A549 treated with ZK216348 at 1 μM for 4 hours (cell line): ENCODE measurements at places on chromosomes 4 and X. TPM values are rescaled to one million over a fixed set of nuclear protein-coding genes. Genes with fewer than 3 reads are reported as not detected.

P2RY8 gene
- 0.04 TPM in 1 of 5 replicates, not detected in the others for total RNA-seq

BRCC3 gene
- 22.7 to 31.6 TPM (median 25.2 TPM) in 5 replicates for total RNA-seq

SPANXN5 gene
- total RNA-seq, result not detected in 5 replicates

TMSB15C gene
- total RNA-seq, result 0.09 to 0.24 TPM (median 0.12 TPM) in 4 of 5 replicates, not detected in the other

PPP4R3C gene
- total RNA-seq, result not detected in 5 replicates

UGT2B7 gene
- total RNA-seq, result 0.16 to 0.39 TPM (median 0.21 TPM) in 5 replicates

TRIML2 gene
- 45.0 to 76.9 TPM (median 54.9 TPM) in 5 replicates for total RNA-seq

OCRL gene
- total RNA-seq, result 19.6 to 26.2 TPM (median 24.7 TPM) in 5 replicates

ZCCHC18 gene
- 0.29 to 0.51 TPM in 2 of 5 replicates, not detected in the others for total RNA-seq

HTRA3 gene
- total RNA-seq, result 12.6 to 21.9 TPM (median 19.9 TPM) in 5 replicates
